ENCODE measurements at places on chromosomes 16 and 17. TPM values are rescaled to one million over a fixed set of nuclear protein-coding genes. Genes with fewer than 3 reads are reported as not detected.
A peak's percentile ranks its signal among the peaks of the same experiment; 100 is the strongest.

DNA sequence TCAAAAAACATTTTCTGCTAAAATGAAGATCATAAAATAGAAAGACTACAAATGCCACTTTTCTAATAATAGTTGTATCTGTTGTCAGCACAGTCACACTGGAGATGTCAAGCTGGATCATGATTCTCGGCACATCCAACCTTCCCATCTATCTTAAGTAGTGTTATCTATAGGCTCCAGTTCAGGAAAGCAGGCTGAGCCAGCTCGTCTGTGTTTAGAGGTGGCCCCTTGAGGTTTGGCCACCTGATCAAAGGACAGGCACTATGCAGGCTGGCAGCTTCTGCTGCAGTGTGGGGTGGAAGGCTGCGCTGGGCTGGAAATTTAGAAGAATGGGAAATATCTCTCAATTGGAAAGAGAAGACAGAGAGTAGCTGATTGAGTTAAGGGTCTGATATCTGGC is 32.4 kb downstream of the SMYD4 start:
- H3K27ac ChIP-seq: no peak overlapping the region
- no peak overlapping the region for H3K4me3 ChIP-seq
- no peaks in the 10 kb centered on the region for H3K27me3 ChIP-seq
- no peaks in the 10 kb centered on the region for H3K4me1 ChIP-seq
- no peak for DNase-seq

GRCh38 chr16:50267651-50268050 is 1.3 kb downstream of the ADCY7 start:
- H3K27me3 ChIP-seq: no peaks in the 10 kb centered on the region
- no peak for DNase-seq
- H3K4me1 ChIP-seq: peaks cover 76% of the 10 kb centered on the region
- H3K4me3 ChIP-seq: peak overlapping the region; percentile 91

LYRM1 gene
- total RNA-seq: 16.2 TPM

DNA sequence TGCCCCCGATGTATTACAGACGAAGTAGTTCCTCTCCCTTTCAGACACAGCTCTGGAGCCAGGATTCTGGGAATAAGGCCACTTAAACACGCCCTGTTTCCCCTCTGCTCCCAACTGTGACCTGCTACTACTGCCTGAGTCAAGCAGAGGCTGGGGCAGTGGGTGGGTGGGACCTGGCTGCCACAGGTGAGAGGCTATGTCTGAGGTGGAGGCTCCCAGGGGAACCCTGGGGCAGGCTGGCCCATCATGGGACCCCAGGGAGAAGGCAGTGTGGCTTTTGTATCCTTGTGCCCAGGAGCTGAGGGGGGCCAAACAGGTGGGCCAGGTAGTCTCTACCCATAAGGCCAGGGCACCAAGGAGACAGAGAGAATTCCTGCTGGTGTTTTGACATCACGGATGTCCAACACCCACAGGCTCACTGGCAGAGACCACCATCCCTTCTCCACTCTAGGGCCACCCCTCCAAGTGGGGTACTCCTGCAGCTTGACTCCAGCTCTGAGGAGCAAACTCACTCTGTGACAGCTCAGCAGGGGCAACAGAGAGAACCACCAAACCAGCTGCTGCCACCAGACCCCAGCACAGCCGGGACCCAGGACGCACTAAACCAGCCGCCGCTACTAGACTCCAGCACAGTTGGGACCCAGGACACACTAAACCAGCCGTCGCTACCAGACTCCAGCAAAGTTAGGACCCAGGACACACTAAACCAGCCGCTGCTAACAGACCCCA is 105.3 kb upstream of the SMURF2 start:
- no peak overlapping the region for H3K27ac ChIP-seq
- H3K4me3 ChIP-seq: no peak overlapping the region
- H3K36me3 ChIP-seq: no peaks in the 10 kb centered on the region
- H3K27me3 ChIP-seq: no peaks in the 10 kb centered on the region
- H3K4me1 ChIP-seq: no peaks in the 10 kb centered on the region

DNA sequence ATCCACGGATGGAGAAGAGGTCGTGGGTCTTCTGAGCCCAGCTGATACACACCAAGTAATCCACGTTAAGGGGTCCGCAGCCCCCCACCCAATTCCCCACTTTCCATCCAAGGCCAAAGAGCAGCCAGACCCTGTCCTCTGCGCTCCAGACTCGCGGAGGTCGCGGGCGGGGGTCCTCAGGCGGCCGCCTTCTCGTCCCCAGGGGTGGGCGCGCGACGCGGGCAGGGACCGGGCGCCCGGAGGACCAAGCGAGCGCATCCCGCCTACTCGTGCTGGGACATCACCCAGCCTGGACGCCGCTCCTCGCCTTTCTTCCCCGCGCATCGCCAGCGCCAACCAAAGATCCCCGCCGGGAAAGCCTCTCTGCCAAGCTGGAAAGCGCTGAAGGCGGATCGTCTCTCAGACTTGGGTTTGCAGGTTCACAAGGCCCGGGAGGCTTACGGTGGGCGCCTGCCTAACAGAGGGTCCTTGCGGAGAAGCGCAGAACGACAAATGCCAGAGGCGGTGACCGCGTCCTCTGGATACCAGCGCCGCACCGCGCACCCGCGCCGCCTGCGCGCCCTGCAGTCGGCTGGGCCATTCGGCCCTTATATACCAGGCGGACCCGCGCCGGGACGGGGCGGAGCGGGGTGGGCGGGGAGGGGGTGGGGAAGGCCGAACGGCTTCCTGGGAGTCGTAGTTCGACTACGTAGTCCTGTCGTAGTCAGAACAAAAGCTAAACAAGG is 471.6 kb downstream of the SOX9 start:
- H3K4me3 ChIP-seq: peak overlapping the region; percentile 37
- peaks cover 38% of the 10 kb centered on the region for H3K27me3 ChIP-seq
- H3K4me1 ChIP-seq: peaks cover 16% of the 10 kb centered on the region
- H3K36me3 ChIP-seq: no peaks in the 10 kb centered on the region

DNA sequence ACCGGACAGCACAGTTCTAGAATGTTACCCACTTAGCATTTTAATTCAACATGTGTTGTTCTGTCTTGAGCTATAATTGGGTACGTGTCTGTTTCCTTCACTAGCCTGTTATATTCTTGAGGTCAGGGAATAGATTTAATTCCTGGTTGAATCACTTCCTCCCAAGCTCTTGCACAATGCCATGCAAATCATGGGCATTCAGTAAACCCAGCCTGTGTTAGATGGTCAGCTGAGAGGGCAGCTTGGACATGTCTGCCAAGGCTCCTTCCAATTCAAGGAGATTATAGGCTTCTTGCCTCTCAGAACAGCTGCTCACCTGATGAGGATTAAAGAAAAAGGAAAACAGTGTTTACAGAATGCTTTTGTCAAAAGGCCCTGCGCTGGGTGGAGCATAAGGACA is 12.6 kb downstream of the C1QTNF1 start:
- no peak overlapping the region for H3K4me3 ChIP-seq
- H3K27ac ChIP-seq: no peak overlapping the region
- peaks cover 24% of the 10 kb centered on the region for H3K27me3 ChIP-seq
- H3K36me3 ChIP-seq: no peaks in the 10 kb centered on the region

DNA sequence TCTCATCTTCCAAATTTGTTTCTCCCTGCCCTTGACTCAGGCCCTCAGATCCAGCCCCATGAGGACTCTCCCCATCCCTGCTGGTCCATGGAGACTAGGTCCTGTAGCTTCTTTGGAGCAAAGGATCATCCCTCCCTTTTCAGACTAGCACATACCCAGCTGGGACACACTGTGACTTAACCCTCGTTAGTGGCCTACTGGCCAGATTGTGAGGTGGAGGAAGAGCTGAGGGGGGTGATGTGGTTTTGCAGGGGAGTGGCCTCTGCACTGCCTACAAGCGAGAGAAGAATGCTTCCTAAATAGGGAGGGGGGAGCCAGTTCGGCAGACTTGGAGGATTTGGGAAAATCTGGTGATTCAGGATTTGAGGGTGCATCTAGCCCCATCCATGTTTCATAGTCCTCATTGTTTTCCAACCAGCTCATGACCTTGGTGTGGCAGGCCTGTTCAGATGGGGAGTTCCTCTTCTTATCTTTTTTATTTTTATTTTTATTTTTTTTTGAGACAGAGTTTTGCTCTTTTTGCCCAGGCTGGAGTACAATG is 47.8 kb upstream of the SLC47A1 start:
- no peak overlapping the region for H3K27ac ChIP-seq
- H3K4me3 ChIP-seq: no peak overlapping the region
- H3K27me3 ChIP-seq: peaks cover 20% of the 10 kb centered on the region
- DNase-seq: no peak
- no peaks in the 10 kb centered on the region for H3K4me1 ChIP-seq
- no peaks in the 10 kb centered on the region for H3K36me3 ChIP-seq

DNA sequence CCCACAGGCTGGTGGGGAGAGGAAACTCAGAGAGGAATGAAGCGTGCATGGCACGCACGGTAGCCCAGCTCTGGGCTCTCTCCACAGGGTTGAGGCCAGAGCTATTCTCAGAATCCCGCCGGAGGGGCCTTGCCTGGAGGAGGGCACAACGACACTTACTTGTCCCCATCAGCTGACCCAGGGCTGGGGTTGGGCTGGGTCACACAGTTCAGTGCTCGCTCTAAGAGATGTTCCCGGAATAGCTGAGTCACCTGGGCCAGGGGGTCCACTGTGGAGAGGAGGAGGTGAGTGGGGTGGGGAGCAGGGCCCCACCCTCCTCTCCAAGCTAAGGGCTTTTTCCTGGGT is 21.8 kb downstream of the SREBF1 start:
- H3K36me3 ChIP-seq: peaks cover 32% of the 10 kb centered on the region
- DNase-seq: no peak
- no peak overlapping the region for H3K4me3 ChIP-seq
- no peak overlapping the region for H3K27ac ChIP-seq
- H3K4me1 ChIP-seq: peaks cover 5% of the 10 kb centered on the region
- no peaks in the 10 kb centered on the region for H3K27me3 ChIP-seq

GRCh38 chr17:62617894-62618472 is 9.5 kb upstream of the MRC2 start:
- no peaks in the 10 kb centered on the region for H3K4me1 ChIP-seq
- no peak for DNase-seq
- no peak overlapping the region for H3K4me3 ChIP-seq
- H3K27me3 ChIP-seq: no peaks in the 10 kb centered on the region
- H3K27ac ChIP-seq: no peak overlapping the region

DNA sequence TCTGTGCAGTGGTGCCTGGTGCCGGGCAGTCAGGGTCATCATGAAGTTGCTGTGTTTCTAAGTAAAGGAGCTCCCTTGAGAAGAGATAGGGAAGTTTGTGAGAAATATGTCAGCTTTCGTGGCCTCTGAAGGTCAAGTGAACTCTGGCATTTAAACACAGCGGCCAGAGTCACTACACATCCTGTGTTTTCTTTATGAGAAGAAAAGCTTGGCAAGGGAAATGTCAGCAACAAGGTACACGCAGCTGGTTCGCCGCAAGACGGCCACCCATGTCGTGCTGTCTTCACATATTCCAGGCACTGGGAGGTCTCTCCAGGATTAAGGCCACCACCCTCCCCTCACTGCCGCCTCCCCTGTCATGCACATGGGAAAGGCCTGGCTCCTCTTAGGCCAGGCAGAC is 33.2 kb upstream of the PEMT start:
- H3K27ac ChIP-seq: no peak overlapping the region
- H3K27me3 ChIP-seq: no peaks in the 10 kb centered on the region
- no peak overlapping the region for H3K4me3 ChIP-seq
- peaks cover 11% of the 10 kb centered on the region for H3K4me1 ChIP-seq
- no peaks in the 10 kb centered on the region for H3K36me3 ChIP-seq

MYOCD gene
- not detected for total RNA-seq

DNA sequence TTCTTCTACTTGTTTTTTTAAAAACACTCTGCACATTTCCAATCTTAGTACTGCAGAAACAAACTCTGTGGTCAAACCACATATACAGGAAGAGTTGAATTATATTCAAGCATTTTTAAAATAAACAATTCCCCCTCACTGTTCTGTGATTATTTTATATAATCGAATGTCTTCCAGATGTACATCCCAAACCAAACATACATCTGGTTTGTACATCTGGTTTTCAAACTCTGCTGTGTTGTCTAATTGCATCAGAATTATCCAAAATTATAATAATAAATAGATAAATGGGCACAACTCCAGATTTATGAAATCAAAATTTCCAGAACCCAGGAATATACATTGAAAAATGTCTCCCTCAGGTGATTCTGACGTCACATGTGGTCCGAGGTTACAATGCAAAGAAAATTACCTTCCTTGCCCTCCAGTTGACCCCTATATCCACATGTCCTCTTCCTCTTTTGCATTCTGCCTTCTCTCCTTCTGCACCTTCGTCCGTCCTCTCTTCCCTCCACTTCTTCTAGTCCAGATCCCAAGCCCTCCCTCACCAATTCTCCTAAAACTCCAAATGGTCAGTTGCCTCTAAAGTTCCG is 13.3 kb upstream of the CCDC144A start:
- H3K27me3 ChIP-seq: peaks cover 6% of the 10 kb centered on the region
- DNase-seq: no peak
- H3K27ac ChIP-seq: no peak overlapping the region
- no peaks in the 10 kb centered on the region for H3K36me3 ChIP-seq
- no peak overlapping the region for H3K4me3 ChIP-seq
- no peaks in the 10 kb centered on the region for H3K4me1 ChIP-seq

KRTAP1-5 gene
- total RNA-seq: not detected

DNA sequence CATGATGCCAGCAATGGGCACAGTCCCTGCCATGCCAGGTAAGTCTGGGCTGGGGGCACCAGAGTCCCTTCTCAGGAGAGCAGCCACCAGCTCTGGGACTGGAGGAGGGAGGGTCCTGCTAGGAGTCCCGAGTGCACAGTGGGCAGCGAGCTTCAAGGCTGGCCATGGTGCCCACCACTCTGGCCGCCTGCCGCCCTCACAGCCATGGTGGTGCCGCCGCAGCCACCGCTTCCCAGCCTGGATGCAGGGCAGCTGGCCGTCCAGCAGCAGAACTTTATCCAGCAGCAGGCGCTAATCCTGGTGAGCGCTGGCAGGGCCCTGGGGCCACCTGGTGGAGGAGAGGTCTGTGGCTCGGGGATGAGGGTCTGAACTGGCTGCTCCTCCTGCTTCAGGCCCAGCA is 17.9 kb upstream of the SMIM5 start:
- no peaks in the 10 kb centered on the region for H3K4me1 ChIP-seq
- peaks cover 21% of the 10 kb centered on the region for H3K27me3 ChIP-seq
- no peak for DNase-seq
- no peak overlapping the region for H3K4me3 ChIP-seq
- H3K36me3 ChIP-seq: peaks cover 17% of the 10 kb centered on the region

DNA sequence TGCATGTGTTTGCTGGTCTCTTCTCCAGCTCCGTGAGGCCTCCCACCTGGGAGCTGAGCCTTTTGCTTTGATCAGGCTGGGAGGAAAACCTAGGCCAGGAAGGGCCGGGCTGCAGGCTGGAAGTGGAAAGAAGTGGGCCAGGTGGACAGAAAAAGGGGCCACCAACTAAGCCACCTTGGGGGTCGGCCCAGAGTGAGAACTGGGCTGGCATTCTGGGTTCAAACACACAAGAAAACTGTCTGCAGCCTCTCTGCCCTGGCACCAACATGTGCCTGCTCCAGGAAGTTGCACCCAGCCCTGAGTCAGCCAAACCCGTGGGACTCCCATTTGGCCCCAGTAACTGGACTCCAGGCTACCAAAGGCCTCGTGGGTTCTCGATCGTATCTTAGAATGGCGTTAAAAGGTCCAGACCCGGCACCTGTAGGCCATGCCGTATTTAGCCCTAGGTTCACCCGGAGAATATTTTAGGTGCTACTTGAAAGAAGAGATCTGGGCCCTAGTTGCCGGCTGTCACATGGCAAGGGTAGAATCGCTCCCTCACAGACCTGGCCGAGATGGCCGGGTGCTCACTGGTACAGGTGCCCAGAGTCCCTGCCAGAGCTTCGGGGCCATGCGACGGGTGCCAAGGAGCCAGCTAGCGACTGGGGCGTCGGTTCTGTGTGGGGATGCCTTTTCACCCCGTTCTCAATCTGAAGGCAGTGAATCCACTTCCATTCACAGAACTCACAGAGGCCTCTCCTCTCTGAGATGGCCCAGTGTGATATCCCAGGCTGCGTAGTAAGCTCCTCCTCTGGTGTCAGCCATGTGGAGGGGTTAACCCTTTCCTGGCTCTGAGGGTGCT is 236.6 kb downstream of the MRTFB start:
- peaks cover 27% of the 10 kb centered on the region for H3K4me1 ChIP-seq
- H3K27me3 ChIP-seq: peaks cover 14% of the 10 kb centered on the region
- H3K4me3 ChIP-seq: no peak overlapping the region
- no peaks in the 10 kb centered on the region for H3K36me3 ChIP-seq
- no peak for DNase-seq
- H3K27ac ChIP-seq: peak overlapping the region; percentile 36
